ENCODE measurements at places on chromosomes 12 and 14.

GRCh38 chr14:52091928-52092327, 23.1 kb upstream of the NID2 start:
- DNase-seq = no peak

GRCh38 chr12:11685716-11686115, 36.2 kb downstream of the ETV6 start:
- DNase-seq = no peak

GRCh38 chr12:13210236-13211190, 14.0 kb downstream of the EMP1 start:
- DNase-seq = no peak

GRCh38 chr14:92513966-92514843, 624 bp downstream of the RIN3 start:
- DNase-seq = no peak

- no peak for DNase-seq
These were observed 391.1 kb downstream of the LRIG3 start for GRCh38 chr12:58529114-58529665.

DNA sequence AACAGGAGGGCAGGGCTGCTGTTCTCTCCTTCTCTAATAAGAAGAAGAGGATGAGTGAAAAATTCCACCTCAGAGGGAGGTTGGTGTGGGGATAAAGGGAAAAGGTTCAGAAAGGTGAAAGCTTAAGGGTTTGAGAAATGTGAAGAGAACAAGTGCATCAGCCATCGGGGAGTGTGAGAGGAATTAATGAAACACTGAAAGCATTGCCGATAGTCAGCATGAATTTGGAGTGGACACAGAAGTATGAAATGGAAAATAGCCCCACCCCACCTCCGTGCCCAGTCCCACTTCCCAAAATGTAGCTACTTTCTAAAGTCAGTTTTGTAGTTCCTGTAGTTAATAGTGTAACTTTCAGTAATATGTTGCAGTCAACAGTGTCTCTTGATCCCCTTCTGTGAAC, 33.4 kb downstream of the DIP2B start:
- DNase-seq = no peak

- no peak for DNase-seq
These were observed 381.9 kb downstream of the PRKD1 start for GRCh38 chr14:29545714-29546113.

- no peak for DNase-seq
These were observed 400.2 kb downstream of the BCL11B start for GRCh38 chr14:98871796-98872195.

DNA sequence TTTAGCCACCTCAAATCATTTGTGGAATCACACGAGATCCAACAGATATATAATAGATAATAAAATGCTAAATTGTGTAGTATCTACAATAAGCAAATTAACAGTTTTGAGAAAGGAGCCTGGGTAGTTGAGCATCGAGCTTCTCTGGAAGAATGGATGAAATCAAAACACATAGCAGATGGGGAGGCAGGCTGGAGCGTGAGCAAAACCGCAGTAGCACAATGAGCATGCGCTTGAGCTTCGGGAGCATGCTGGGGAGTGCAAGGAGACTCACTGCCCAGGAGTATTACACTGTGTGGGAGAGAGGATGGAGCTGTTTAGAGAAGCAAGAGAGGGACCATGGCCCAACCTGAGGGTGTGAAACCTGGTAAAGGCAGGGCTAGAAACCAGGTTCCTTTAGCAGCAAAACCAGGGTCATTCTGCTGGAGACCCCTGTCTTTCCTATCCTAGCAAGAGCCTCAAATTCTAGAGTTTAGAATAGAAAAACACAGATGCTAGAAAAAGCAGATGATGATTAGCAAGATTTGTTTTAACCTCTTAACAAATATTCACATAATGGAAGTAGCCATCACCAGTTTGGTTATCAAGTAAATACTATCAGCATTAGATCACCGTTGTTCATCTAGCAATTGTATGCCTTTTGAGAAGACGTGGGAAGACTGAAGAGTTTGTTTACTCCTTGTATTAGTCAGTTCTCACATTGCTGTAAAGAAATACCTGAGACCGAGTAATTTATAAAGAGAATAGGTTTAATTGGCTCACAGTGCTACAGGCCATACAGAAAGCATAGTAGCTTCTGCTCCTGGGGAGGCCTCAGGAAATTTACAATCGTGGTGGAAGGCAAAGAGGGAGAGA, 484.8 kb downstream of the EGLN3 start:
- no peak for DNase-seq

DNA sequence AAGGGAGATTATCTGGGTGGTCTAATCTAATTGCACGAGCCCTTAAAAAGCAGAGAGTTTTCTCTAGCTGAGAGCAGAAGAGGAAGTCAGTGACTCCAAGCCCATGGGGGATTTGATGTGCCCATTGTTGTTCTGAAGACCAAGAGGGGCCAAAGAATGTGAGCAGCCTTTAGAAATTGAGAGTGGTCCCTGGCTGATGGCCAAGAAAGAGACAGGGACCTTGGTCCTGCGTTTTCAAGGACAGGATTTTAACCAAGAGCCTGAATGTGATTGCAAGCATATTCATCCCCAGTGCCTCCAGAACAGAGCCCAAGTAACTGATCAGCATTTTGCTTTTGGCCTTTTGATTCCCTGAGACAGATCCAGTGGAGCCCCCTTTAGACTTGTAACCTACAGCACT, 1353.9 kb downstream of the AACS start:
- DNase-seq = no peak

DNA sequence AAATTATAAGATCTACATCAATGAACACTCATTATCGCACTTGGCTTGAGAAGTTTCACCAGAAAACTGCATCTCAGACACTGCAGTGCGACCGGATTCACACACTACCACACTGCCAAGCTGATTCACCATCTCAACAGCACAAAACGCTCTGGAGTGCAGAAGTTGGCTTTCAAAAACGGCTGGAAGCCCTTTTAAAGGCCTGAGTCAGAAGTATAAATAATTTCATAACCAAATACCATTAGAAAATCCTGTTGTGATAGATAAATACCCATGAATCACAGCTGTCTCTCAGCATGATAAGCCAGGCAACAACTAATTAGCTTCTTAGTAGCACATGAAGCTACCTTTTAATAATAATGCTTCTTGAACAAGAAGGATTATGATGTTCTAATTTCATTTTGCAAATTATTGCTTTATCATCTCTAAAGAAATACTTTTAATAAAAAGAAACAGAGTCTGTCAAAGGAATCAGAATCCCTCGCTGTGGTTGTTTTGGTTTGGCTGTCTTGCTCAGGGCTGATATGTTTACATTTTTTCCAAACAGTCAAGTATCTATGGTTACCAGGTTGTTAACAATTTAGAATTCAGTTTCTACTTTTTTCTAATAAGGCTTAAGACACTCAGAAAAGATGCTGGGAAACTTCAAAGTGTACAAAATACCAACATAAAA, 51.2 kb downstream of the SLC2A13 start:
- DNase-seq = no peak

DNA sequence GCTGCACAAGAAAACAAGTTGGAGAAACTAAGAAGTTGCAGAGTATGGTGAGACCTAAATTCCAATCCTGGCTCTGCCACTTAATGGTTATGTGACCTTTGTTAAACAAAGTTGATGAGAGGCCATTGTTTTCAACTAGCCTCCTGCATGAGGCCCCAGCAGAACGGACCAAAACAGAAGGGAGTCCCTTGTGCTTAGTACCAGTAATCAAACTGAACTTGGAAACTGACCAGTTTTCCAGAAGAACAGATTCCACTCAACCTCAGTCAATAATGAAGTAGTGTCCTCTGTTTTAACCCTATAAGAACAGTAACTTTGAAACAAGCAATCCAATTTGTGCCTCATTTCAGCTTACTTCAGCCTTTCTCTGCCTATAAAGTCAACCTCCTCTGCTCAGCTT, 69.9 kb downstream of the C12orf56 start:
- DNase-seq = no peak

DNA sequence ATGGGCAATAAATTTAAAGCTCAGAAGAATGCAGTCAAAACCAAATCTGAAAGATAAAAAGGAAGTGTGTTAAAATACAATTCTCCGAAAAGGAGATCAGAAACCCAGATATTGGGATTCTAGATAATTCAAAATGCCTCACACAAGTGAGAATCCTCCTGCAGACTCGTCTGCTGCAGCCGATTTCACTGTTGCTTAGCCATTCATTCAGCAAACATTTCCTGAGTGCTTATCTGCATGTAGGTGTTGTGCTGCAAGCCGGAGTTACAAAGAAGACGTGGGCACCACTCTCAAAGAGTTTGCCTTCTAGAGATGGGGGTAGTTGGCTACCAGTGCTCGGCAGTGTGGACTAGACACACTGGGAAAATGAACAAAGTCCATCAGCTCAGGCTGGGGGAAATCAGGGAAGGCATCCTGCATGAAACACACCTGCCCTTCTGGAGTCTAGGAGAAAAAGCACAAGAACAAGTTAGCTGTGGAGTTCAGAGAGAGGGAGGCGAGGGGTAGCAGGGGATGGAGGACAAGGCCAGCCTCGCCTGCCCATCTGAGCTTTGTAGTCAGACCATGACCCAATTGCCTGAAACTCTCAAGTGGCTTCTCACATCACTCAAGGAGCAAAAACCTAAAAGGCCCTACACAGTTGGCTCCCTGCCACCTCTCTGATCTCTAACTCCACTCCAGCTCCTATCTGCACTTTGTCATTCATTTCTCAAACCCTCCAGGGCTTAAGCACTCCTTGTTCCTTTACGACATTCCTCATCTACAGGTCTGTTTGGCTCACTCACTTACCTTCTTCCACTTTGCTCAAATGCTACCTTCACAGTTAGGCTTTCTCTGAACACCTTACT, 310.0 kb upstream of the DDHD1 start:
- no peak for DNase-seq

DNA sequence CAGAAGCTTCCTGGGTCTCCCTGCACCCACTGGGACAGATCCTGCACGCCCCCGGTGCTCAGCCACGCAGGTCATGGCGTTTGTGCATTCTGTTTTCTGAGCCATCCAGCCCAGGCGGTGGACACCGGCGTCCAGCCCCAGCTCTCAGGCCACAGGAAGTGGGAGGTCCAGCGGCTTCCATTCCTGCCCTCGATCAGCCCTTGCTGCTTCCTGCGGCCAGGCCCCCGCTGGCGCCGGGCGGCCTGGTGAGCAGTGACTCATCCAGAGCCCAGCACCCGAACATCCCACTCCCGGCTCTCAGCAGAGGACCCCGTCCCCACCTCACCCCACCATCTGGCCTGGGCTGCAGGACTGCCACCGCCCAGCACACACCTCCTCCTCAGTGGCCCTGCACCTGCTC, 18.0 kb upstream of the NUDT14 start:
- no peak for DNase-seq

DNA sequence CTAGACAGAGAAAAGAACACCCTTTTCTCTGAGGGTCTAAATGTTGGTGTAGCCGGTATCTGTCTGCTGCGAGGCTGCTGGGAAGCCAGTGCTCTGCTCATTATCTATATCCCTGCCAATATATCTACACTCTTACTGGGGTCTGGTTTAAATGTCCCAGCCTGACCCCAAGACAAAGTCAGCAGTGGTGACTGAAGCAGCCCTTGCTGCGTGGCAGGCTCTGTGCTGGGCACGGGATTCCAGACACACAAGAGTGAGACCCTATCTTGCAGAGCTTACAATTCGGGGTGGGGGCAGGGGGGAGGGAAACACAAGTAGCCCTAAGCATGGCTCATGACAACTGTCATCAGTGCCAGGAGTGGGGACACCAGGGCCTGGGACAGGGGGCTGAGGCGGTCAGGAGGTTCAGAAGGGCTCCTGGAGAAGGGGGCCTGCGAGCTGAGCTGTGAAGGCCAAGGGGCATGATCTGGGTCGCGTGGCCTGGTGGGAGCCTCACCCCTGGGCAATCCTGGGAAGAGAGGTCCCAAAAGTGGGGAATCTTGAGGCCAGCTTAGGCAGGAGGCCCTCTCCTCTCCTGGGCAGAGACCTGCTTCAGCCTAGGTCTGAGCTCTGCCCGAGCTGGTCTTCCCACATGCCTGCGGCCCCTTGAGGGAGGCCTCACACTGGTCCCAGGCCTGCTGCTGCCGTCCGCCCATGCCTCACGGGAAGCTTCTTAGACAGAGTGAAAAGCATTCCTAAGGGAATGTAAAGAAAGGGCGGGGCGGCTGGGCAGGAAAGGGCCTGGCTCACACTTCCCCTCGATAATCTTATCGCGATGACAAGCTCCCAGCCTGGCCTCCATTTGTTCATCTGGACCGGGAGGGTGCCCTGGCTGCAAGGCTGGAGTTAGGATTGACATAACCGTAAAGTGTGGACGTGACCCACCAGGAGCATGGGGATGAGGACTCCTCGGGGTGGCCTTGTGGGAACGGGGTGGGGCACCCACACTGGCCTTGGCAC, 7.3 kb upstream of the RCOR1 start:
- peak; percentile 83 for DNase-seq

- DNase-seq = no peak
These were observed 545.7 kb downstream of the DIO2 start for GRCh38 chr14:79665556-79665955.

DNA sequence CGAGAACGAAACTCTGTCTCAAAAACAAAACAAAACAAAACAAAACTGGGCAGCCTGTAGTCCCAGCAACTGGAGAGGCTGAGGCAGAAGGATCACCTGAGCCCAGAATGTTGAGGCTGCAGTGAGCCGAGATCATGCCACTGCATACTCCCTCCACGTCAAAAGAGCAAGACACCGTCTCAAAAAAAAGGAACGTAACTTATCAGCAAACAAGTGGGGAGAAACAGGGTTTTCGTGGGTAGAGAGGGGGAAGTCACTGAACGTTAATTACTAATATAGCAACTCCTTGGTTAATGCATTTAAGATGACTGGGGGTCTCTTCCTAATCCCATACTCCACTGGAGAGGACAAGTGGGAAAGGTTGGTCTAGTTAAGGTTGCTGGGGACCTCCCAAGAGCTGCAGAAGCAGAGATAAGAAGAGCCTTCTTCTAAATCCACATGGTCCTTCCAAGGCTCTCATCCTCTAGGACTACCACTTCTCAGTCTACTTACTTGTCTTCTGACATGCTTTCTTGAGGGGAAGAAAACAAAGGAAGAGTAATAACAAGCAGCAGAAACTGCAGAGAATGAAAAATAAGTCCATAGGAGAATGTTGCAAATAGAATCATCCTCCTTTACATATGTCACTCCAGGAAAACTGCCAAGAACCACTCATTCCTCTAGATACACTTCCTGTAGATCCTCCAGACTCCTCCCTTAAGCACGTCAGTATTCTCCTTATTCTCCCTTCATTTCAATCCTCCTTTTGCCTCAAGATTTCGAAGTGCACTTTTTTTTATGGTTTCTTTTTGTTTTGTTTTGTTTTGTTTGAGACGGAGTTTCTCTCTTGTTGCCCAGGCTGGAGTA, 5.8 kb downstream of the NUMB start:
- DNase-seq = no peak

- DNase-seq = no peak
These were observed 108.7 kb upstream of the PRICKLE1 start for GRCh38 chr12:42698213-42698612.

GRCh38 chr12:33566403-33566802, 126.8 kb upstream of the SYT10 start:
- no peak for DNase-seq

DNA sequence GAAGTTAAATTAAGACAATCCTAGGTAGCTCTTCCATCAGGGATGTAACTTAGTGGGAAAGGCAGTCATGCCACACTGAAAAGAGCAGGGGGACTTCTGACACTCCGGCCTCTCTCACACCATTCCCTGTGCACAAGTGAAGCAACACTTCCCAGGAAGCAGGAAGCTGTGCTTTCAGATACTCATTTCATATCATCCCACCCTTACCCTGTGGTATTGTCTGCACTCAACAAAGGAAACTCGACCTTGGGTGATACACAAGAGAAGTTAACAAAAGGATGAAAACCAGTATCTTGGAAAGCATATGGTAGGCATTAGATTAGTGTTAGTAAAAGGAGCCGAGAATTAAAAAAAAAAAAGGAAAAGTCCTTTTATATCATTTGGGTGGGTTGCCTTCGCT, 61.3 kb upstream of the MDM1 start:
- no peak for DNase-seq

All from RWPE2 (cell line).